Stimulated activated CD8-positive, alpha-beta memory T cell treated with anti-CD3 and anti-CD28 coated beads, Interleukin-12 subunit alpha, Interleukin-12 subunit beta, amount 100 ng/mL, for 1 hour (primary cell): ENCODE measurements at places on chromosomes 16 and 17.

GRCh38 chr16:87369117-87369765 lies 14.3 kb downstream of the FBXO31 start:
- no peak for DNase-seq

GRCh38 chr17:46726206-46726605 lies 92.3 kb downstream of the WNT3 start:
- no peak for DNase-seq

DNA sequence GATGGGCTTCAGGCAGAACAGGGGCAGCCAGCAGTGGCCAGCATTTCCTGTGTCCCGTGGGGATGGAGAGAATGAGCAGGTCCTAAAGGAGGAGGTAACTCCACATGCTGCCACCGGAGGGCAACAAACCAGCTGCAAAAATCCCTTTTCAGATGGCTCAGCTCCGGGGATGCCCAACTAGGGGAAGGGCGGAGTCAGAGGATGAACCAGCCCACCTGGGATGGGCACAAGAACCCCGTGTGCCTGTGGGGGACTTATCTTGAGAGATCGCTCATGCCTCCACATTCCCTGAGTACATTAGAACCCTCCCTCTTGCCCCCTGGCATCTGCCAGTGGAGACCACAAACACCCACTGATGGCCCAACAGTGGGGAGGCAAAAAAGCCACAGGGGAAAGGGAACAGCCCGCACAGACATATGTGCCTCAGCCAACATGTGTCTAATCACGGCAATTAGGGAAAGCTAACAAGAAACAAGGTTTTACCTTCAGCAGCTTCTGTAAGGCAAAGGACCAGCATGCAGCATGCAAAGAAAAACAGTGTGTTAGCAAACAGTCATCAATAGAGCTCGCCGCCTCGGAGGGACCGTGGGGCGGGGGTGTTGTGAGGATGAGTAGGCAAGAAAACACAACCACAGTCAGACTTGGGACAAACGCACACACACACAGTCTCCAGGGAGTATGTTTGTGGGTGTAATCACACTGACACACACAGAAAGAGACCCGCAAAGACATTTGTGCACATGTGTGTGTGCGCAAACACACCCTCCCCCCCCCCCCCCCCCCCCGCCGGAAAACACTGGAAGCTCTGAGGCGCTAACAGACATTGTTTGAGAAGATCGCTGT lies 64.0 kb downstream of the MYO18A start:
- no peak for DNase-seq

DNA sequence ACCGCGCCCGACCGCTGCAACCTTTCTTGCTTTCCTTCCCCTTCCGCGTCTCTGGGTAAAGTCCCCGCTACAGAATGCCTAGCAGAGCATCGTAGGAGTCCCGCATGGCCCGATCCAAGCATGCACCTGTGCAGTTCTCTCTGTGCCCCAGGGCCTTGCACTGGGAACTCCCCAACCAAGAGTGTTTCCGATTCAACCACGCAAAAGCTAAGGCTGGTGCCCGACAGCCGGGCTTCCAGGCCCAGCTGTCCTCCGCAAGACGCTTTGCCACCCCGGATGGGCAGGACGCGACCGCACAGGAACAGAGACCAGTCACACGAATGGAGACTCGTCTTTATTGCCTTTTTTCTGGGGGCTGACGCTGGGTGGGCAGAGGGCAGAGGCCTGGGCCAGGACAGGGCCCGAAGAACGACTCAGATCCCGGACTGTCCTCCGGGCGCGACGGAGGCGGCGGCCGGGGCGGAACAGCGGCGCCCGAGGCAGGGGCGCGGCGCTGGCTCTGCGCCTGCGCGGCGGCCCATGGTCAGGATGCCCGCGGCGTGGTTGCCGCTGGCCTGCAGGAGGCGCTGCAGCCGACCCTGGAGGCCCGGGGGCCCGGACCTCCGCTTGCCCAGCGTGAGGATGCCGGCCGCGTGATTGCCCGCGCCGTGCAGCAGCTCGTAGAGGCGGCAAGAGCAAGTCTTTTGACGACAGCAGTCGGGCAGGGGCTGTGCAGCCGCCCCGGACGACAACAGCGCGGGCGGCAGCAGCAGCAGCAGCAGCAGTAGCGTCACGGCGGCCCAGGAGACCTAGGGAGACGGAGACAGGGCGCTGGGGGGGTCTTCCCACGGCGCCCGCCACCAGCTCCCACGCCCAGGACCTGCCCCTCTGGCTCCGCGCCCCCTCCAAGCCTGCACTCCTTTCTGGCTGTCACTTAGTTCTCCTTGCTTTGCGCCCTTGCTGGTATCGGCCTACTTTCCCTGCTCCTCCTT lies 1.2 kb downstream of the HCRT start:
- peak; percentile 54 for DNase-seq

GRCh38 chr16:75343286-75343685 lies 90.0 kb downstream of the CFDP1 start:
- no peak for DNase-seq

DNA sequence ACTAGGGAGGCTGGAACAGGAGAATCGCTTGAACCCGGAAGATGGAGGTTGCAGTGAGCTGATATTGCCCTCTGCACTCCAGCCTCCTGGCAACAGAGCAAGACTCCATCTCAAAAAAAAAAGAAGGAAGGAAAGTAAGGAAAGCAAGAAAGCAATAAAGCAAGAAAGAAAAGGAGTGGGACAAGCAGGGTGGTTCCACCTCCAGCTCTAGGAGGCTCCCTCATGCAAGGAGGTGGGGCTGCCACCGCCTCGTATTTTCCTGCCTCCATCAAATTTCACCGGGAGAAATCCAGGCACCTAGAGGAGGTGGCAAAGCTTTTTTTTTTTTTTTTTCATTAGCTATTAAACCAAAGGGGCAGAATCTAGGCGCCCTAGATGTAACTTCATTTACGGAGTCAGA lies 1.0 kb downstream of the CYB561 start:
- DNase-seq: no peak

DNA sequence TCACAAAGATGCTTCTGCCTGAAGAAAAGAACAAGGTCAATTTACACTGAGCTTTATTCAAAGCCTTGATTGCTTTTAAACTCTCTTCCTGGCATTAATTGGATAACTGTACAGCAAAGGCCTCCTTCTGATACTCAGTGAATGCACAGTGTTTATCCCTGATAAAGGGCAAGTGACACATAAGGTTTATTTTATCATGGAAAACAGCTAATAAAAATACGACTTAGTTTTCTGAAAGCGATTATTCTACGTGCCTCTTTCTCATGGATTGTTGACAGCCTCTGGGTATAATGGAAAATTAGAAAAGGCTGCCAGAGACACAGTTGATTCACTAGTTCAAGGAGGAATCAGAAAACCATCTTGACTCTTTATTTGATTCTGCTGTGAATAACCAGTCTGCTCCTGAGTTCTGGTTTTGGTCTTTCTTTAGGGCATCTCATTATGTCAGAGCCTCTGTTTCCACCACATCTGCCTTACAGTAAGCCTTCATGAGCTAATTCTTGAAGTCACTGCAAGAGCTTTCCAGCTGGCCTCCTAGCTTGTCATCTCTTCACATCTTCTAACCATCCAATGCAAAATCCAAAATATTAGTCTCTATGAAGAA lies 212.9 kb downstream of the CNTNAP4 start:
- no peak for DNase-seq
